ENCODE measurements at places on chromosomes 11 and 22.
A peak's percentile ranks its signal among the peaks of the same experiment; 100 is the strongest.

- DNase-seq: no peak
Measured at GRCh38 chr11:67371911-67372320, 1.5 kb downstream of the CLCF1 start.

DNA sequence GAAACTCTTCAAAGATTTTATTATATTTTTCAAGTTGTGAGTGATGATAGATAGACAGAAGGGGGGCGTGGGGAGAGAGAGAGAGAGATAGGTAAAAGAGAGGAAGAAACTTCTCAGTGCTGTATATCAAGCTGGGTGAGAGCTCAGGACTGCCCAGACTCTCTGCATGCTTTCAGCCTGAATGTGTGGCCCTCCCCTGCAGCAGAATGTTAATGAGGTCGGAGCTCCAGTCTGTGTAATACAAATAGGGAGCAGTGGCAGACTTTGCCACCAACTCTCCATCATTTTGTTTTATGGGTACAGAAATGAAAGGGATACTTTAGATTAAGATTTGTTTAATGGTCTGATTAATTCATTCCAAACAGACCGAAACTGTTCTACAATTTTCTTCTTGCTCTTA, 752.8 kb downstream of the OPCML start:
- no peak for DNase-seq

- no peak for DNase-seq
Measured at GRCh38 chr22:43395086-43395695, 16.6 kb upstream of the MPPED1 start.

DNA sequence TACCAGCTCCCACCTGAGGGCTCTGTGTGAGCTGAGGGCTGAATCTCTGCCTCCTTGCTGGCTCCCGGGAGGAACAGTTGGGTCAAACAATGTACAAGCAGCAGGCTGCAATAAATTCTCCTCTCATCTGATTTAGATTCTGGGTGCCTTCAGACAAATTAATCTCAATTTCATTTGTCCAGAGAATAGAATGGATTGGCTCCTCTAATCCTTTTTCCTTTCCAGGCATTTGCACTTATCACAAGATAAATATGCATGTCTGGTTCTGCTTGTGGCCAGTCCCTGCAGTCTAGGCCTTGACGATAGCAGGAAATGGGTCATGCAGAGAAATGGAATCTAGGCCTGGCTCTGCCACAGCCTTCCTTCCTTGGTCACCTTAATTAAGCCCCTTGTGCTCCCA, 28.7 kb downstream of the UPB1 start:
- DNase-seq: no peak

DNA sequence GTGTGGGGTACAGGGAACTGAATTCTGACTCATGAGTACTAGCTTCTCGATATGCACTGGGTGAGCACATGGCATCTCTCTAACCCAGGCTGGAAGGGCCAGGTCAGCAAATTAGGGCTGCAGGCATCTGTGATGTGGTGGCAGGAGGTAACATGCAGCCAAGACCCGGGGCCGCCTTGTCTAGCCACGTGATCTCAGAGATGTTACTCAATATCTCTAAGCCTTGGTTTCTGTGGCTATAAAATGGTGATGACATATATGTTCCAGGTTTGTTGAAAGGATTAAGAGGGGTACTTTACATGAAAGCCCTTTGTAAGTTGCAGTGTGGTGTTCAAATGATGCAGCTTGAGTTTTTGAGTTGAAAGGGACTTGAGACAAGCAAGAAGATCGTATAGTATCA, 3.2 kb downstream of the ST14 start:
- peak; percentile 57 for DNase-seq
